Stimulated activated CD8-positive, alpha-beta memory T cell treated with anti-CD3 and anti-CD28 coated beads, Interleukin-4, amount 100 ng/mL, for 24 hours (primary cell): ENCODE measurements at places on chromosomes 1 and 21.

- peak; percentile 52 for DNase-seq
Observed at GRCh38 chr1:168386949-168387586, 106.4 kb downstream of the TBX19 start.

GRCh38 chr1:1171161-1171545 lies 2.5 kb upstream of the TTLL10 start:
- DNase-seq, result no peak

GRCh38 chr1:97190326-97190725 lies 468.7 kb downstream of the PTBP2 start:
- DNase-seq, result no peak

GRCh38 chr1:91769742-91770141 lies 116.2 kb downstream of the TGFBR3 start:
- DNase-seq, result no peak

GRCh38 chr1:201602413-201603265 lies 63.7 kb downstream of the NAV1 start:
- DNase-seq, result no peak

DNA sequence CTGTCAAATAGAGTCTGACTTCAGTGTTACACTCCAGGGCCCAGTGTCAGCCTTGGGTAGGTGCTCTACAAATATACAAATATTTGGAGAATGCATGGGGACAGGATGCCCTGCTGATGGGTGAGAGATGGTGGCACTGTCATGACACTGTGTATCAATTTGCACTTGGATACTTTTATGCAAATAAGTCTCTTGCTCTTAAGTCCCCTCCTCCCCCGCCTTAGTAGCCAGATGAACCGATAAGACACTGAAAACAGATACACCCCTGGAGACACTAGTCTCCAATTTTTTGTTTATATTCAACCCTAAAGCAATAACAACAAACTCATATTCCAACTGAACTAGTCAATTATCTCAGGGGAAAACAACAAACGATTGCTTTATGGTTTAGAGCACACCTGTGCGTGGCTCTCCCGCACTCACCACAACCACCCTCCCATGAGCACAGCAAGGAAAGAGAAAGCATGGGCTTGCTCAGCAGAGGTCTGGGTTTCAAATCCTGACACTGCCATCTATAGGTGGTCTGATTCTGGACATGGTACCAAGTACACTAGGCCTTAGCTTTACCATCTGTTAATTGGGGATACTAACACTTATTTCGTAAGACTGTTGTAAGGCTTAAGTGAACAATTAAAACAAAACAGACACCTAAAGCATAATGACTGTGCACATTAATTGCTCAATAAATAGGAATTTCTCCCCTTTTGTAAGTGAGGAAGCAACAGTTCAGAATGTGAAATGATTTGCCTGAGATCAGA lies 50.3 kb downstream of the HIVEP3 start:
- no peak for DNase-seq

DNA sequence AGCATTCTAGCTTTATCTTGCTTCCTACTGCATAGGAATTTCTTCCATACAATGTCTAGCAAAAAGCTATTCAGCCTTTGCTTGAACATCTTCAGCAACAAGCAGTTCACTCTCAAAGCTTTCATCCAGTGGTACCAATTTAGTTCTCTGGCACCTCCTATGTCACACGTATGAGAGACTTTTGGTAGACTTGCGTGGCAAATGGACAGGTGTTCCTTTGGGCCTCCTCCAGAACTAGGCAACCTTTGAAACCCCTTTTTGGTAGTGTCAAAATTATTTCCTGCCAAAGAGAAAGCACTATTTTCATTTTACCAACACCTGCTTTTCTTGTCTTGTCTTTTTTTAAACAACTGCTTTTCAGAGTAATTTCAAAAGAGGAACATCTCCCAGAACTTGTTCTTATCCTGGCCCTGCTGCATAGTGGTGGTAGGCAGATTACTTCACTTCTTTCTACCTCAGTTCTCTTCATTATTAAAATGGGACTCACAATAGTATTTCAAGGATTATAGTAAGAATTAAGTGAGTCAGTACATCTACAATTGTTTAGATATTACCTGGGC lies 122.4 kb downstream of the MAST2 start:
- no peak for DNase-seq

- no peak for DNase-seq
Observed at GRCh38 chr21:44423312-44423821, 31.9 kb upstream of the LRRC3 start.

DNA sequence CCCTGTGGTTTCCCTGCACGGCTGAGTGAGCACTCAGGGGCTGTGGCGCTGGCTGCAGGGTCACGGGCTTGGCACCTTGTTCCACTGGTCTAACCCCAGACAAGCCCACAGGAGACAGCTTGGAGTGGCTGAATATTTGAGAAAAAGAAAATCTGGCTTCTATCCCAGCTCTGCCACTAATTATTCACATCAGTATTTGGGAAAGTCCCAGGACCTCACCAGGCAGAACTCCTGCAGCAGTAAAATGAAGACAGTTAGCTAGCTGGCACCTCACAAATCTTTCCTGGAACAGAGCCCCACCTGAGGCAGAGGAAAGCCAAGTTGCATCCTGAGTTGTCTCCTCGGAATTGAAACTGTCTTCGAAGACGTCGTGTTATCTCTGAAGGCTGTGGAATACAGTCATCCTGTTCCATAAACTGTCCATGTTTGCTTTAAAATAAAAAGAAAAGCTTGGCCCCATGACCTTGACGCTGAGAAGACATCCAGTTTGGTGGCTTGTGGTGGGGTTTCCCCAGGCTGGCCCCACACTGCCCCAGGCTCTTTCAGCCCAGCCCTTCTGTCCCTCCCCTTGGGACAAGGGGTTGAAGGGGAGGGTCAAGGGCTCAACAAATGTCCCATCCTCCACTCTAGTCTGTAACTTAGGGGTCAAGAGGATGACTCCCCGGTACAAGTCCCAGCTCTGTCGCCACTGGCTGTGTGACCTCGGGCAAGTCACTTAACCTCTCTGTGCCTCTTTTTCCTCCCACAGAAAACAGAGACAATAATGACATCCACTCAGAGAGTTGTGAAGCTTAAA lies 93.8 kb upstream of the TMPRSS2 start:
- DNase-seq, result no peak

GRCh38 chr1:11691302-11691914 lies at the start of gene DRAXIN:
Gene DRAXIN (plus strand): TSS chr1:11691710. CDS start chr1:11706259, 14,549 bp downstream.
- no peak for DNase-seq

GRCh38 chr1:172775606-172776005 lies 116.7 kb downstream of the FASLG start:
- DNase-seq, result no peak

DNA sequence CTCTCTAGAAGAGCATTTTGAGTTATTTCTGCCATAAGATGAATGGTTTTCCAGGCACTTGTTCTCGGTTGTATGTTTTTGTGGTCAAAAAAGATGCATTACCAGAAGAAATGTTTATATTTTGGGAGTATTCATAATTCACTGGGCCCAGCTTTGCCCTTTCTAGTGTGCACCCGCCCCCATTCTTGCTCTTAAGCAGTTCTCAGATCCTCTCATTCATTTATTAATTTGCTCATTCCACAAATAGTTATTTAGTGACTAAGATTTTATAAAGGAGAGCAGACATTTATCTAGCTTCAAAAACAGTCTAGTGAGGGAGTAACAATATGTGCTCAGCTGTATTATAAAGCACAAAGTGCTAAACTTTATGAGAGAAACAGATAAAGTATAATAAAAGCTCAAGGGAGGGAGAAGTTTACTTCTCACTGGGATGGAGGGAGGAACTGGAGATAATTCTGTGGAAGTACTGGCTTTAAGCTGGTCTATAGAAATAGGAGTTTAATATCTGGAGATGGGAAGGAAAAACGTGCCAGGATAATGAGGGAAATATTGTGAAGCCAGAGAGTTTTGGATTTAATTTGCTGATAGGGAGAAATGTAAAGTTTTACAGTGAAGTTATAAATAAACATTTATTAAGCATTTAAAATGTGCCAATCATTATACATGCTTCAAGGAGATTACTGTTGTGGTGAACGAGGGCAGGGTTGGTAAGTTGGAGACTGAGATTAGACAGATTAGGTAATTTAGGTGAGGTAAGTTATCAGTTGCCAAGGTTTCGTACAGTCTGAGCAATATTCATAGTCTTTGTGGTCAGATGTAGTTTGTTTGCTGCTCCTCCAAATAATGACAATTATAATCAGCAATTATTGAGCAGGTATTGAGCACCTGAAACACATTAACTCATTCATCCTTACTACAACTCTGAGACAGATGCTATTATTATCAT lies 9.1 kb upstream of the MACF1 start:
- DNase-seq, result no peak

- no peak for DNase-seq
Observed at GRCh38 chr1:18947570-18947969, 8.9 kb downstream of the IFFO2 start.

DNA sequence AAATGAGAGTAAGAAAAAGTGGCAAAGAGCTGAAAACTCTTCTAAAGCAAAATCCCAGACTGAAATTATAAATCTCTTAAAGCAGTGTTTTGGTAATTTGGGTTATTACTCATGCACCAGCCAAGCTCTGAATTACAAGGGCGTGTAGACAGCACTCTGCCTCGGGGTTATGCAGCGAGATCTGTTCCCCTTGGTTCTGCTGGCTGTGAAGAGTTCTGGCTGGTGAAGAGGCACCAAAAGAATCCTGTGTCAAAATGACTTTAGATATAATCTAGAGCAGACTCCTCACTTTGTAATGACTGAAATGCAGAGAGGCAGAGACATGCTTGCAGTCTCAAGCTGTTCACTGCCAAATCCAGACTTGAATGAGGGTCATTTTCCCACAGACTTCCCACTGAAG lies 461.8 kb upstream of the CXADR start:
- DNase-seq, result no peak

GRCh38 chr1:229657993-229658755 lies 32.1 kb downstream of the URB2 start:
- no peak for DNase-seq

GRCh38 chr1:30695439-30695841 lies 27.9 kb downstream of the MATN1 start:
- no peak for DNase-seq

DNA sequence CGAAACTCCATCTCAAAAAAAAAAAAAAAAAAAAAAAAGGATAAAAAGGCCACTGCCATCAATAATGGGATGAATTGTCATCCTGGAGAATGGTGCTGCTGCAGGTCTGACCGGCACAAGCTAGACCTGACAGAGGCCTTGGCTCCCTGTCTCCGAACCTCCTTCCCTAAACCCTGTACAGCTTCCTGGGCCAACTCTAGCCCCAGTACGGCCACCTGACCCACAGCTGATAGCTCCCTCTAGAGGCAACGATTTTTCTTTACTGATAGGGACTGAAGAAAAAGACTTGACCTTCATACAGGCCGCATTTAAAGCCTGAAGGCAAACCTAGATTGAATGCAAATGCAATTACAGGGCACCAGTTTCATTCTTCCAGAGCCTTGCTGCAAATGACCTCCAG lies 30.7 kb downstream of the NOL9 start:
- no peak for DNase-seq

DNA sequence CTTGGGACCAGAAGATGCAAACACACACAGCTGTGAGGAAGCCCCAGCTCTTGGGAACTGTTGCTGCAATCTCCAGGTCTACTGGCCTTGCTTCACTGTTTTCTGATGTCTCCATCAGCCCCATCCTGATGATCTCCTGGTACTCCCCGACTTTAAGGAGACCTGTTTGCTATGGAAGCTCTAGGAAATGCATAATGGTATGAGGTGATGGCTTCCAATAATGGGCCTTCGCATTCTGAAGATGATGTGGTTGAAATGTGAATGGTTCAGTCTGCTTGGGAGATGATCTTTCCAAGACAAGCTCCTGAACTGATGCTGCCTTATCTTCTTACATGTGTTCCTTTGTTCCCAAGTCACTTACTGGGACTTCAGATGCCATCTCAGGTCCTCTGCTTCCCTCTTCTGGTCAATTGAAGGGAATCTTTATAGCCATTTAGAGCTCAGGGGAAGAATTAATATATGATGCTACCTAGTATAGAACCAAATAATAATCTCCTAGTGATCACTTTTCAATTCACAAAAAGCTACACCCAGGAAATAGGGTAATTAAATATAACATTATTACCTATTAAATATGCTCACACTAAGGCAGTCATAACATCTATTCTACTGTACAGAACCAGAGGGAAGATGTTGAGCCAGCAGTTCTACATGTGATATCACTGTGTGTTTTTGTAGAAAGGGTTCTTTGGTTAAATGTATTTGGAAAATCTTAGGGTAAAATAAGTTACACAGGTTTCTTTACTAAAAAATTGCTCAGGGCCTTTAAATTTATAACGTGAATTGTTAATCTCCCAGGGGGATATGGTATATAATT lies 73.9 kb upstream of the VTCN1 start:
- no peak for DNase-seq

GRCh38 chr21:37670883-37671282 lies 245.4 kb downstream of the KCNJ6 start:
- DNase-seq, result no peak
